ENCODE measurements at places on chromosomes 4 and X.

- no peak for DNase-seq
These were observed 317.6 kb downstream of the DKK2 start for GRCh38 chr4:106718548-106718947.

DNA sequence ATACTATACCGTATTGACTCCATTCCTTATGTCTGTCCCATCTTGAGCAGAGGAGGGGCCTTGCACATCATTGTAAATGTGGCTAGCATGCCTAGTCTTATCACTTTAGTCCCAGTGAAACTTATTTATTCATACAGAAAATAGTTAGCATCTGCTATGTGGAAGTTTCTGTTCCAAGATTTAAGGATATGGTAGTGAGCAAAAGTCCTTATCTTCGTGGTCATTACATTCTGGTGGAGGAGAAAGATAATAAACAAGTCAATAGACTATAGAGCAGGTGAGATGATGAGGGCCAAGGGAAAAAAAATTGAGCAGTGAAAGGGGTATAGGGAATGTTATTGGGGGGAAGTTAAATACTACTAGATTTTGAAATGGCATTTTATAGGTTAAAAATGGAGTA lies 63.4 kb upstream of the PRRG3 start:
- no peak for DNase-seq

DNA sequence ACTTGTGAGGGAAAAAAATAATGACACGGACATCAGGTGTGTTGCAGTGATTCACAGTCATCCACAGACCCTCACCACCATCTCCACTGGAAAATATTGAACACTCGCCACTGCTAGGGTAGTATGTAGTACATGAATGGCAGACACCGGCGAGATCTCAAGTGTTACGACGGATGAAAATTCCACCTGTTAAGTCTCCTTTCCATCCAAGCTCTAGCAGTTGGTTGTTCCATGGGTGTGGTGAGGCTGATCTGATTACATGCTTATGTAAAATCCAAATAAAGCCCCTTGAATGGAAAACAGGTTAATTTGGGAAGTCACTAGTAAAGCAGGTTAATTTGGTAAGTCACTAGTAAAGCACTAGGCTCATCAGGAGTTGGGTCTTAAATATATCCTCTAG lies 1.1 kb upstream of the ARMCX4 start:
- no peak for DNase-seq

DNA sequence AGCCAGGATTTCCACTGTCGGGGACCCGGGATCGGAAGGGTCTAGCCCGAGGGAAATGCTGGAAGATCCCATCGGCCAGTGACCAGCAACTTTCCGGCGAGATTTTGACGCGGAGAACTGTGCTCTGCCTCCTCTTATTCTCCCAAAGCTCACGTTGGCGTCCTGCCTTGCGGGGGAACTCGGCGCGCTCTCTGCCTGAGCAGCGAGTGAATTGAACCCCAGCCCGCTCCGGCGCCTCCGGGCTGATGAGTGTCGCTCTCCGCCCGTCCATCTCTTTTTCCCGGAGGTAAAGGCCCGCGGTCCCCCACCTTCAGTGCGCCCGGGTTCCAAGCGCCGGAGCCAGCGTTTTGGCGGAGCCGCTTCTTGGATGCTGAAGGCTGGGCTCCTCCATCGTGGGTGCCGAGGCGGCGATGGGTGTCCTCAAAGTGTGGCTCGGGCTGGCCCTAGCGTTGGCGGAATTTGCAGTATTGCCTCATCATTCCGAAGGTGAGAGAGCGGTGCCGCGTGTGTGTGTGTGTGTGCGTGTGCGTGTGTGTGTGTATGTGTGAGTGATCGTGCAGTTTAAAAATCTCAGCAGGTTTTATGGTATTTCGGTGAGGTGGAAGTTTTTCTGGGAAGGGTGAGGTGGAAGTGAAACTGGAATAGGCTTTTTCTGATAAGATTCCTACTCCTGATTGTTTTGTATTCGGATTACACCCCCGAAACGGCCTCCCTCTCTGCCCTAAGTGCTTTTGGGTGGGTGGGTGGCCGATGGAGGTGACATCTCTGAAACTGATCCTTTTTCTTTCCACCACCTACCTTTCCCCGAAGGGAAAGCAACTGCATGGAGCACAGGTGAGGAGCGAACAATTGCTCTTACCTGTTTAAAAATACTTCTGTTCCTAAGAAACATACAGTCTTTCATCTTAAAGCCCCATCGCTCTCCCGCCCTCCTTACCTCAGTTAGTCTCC lies 752 bp downstream of the FRAS1 start:
- peak; percentile 14 for DNase-seq

DNA sequence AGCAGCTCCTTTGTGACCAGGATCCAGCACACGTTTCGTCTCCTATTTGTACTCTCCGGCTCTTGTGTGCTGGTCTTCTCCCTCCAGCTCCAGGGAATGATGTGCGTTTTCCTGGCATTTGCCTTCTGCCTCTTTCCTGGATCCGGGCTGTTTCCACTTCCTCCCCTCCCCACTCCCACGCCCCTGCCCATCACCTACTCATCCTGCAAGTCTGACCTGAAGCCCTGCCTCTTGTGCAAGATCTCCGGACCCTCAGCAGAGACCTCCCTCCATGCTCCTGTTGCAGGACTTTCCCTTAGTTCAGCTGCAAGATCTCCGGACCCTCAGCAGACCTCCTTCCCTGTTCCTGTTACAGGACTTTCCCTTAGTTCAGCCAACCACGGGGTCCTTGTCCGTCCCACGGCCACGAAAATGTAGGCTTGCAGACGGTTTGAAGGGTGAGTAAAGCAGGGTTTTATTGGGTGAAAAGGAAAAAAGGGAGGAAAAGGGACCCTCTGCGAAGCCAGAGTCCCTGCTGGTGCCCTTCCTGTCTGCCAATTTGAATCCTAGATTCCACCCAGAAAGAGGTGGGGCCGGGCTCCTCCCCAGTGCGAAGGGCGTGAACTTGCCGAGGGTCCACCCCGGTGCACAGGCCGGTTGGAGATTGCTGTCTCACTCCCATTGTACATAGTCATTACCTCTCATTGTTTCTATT lies 74.4 kb upstream of the IRF2 start:
- no peak for DNase-seq

DNA sequence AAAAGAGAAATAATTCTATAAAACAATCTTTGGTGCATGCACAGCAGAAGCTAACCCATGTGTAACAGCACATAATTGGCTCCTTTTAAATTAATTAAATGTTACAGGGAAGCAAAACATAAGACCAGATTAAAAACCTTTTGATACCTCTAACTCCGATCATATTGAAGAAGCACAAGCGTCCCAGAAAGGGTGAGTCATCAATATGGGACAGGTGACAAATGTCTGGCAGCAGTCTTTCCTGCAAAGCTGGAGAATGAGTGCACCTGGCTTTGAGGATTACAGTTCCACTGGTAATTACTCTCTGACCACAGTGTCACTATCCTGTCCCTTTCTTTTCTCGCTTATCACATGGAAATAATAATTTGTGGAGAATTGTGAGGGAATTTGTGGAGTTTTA lies 94.6 kb downstream of the FAM9B start:
- no peak for DNase-seq

- no peak for DNase-seq
These were observed 365.9 kb downstream of the CXXC4 start for GRCh38 chr4:104128850-104129213.

- DNase-seq, result peak; percentile 77
These were observed 22.8 kb downstream of the CFAP99 start for GRCh38 chr4:2441393-2442174.

DNA sequence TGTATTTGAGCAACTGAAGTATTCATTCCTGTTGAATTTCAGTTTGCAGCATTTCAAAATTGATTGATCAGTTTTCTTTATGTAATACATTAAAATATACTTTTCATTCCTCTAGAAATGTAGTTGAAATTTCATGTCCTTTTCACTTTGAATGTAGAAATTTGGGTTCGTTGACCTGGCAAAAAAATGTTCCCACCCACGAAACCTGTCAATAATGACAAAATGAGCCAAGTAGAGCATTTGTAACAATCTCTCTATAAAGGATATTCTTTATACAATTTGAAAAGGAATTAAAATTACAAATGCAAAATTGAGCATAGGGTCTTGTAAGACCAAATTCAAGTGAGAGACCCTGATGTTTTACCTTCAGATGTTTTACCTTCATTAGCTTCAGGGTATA lies 283.9 kb downstream of the ANKRD50 start:
- DNase-seq, result no peak

GRCh38 chr4:128758314-128758922 lies 51.1 kb upstream of the JADE1 start:
- no peak for DNase-seq

DNA sequence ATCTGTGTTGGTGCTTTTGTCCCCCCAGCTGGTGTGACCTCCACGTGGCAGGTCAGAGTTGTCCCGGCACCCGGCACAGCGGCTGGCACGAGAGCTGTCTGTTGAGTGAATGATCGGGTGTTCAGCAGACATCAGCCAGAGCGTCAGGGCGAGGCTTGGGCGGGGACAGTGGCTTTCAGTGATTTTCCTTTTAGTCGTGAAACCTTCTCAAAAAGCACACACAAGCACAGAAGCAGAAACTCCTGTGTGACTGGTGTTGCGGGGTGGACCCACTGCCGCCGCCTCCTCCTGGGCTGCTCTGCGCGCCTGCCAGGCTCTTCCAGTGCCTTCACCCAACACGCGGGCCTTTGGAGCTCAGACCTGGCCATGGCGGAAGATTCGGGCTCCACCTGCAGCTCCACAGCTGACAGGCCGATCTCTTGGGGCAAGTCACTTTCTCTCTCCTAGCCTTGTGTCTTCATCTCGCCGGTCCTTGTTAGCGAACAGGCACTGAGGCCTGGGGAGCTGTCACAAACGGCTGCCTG lies 51.4 kb upstream of the HGFAC start:
- no peak for DNase-seq

DNA sequence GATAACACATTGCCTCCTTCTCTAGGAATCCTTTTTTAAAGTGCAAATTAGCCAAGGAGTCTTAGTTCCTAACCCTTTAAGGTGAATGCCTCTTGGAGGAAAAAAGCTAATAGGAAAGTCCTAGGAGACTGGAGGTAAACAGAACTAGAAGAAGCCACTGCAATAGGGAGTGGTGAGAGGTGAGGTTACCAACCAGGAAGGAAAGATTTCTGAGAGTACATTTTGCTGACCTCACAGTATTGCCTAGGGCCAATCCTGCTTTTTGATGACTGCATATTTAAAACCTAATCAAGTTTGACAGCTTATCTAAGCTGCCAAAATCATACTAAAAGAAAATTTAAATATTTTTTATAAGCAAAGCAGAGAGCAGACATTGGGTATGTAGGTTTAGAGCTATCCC lies 7.3 kb upstream of the CUL4B start:
- no peak for DNase-seq

DNA sequence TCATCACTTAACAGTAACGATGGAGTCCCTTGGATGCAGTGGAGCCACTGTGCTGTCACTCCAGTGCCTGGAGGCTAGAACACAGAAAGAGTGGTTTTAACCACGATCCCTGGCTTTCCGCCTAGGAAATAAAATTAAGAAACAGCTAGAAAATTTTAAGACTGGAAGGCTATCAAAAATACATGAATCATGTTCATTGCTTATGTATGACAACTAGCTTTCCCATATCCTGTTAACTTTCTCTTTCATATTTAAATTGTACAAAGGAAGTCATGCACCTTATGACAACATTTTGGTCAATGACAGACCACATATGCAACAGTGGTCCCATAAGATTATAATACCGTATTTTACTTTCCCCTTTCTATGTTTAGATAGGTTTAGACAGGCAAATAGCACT lies 115.1 kb downstream of the GALNTL6 start:
- DNase-seq, result no peak

DNA sequence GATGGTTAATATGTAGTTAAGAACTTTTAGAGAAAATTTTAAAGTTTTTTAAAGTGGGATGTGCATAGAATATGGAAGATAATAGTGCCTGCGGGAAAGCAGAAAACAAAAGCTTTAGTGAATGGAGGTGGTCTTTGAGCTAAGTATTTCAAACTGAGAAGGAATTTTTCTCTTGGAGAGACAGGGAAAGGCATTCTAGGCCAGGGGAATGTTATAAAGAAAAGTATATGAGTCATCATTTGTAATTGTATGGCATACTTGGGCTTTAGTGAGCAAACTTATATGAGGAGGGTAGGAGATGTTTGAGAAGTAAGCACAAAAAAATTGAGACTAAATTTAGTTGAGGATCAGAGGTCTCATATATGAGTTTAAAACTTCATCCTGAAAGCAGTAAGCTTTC lies 467.0 kb downstream of the PPARGC1A start:
- DNase-seq, result no peak

DNA sequence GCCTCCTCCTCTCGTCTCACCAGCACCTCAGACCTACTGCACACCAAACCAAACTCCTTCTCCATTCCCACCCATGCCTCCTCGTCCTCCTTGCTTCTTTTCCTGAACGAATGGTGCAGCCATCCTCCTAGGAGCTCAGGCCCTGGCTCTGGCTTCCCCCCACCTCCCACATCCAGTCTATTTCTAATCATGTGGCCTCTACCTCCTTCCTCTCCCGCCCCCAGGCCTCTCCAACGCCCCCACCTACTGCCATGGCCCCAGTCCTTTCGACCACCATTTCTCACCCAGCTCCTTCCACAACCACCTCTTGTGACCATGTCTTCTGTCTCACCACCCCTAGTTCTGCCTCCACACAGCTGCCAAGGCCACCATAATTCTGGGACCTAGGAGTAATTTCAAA lies 127.1 kb downstream of the PJA1 start:
- DNase-seq, result no peak

GRCh38 chrX:77953708-77954107 lies 15.7 kb downstream of the PGAM4 start:
- no peak for DNase-seq

DNA sequence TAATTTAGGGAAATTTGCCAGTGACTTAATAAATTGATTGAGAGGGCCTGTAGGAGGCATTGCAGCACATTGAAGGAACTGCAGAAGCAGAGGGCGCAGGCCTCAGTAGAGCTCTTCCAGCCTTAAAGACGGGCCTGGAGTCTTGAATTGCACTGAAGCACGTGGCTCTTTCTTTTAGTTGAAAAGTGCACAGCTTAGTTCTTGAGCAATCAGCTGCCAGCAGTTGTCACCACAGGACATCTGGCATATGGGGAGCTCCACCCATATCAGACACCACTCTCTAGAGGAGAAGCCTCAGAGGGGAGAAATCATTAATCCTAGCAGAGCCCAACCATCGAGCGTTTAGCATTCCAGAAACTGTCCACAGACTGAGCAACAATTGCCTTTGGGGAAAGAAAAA lies 16.0 kb upstream of the FGF16 start:
- peak; percentile 83 for DNase-seq

DNA sequence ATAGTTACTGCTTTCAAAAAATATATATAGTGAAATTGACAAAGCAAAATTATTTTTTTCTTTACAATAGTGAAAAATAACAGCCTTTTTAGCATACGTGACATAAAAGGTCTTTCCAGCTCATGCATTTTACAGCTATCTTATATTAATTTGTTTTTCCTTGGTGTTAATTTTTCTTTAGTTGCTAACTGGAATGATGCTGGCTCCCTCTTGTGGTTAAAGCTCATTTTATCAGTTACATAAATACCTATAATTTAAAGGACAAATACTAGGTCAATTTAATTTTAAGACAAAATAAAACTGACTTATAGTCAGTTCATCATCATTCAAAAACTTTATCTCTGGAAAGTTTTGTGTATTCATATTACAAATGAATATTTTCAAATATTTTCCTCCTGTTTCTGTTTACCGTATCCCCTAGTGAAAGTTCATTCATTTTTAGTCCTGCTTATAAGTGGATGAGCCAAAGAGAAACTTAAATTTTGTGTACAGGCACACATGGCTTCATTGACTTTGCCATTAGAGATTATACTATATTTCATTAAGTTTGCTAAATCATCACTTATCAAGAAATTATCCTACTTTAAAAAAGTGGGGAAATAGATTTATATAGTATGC lies 9.9 kb upstream of the ANAPC4 start:
- DNase-seq, result no peak

GRCh38 chr4:25442863-25443307 lies 65.8 kb downstream of the ANAPC4 start:
- no peak for DNase-seq
